ENCODE measurements at places on chromosomes 13 and 19.

DNA sequence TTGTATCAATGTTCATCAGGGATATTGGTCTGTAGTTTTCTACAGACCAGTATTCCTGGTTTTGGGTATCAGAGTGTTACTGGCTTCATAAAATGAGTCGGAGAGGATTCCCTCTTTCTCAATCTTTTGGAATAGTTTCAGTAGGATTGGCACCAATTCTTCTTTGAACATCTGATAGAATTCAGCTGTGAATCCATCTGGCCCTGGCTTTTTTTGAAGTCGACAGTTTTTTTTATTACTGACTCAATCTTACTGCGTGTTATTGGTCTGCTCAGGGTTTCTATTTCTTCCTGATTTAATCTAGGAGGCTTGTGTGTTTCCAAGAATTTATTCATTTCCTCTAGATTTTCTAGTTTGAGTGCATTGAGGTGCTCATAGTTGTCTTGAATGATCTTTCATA is 11.4 kb downstream of the TEX26 start:
- no peak for DNase-seq

DNA sequence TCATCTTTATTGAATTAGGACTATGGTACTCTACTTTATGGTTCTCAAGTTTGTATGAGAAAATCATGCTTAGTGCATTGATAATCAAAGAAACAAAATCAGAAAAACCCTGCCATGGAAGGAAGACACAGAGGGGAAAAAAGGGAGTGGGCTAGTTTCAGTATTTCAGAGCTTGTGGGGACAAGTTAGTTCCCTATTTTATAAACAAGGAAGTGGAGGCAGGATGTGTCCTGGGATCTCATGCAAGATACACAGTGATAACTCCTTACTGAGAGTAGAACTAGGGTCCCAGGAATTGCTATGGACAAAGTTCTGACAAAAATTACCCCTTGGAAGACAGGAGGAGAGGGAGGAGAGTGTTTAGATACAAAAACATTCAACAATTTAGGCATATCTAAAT is 1277.3 kb downstream of the UQCRFS1 start:
- no peak for DNase-seq

- no peak for DNase-seq
These were observed 9.9 kb downstream of the PLEKHF1 start for GRCh38 chr19:29675120-29675649.

DNA sequence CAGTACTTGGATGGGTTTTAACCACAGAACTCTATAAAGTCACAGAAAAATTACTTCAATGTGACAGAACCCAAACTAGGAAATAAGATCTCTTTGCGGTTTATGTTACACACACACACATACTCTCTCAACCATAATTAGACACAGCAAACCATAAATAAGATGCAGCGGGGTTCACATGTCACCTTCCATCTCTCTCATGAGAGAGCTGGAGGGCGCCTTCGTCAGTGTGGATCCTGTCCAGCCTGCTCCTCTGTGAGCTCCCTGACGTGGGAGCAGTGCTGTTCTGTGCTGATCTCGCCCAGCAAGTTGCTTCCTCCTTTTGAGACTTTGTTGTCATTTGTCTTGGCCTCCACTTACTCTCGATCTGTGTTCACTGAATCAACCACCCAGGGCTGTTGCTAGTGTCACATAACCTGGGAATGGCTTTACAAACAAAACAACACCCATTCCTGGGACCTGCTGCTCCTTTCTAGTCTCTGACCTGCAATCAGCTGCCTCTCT is 204.9 kb upstream of the KL start:
- DNase-seq: no peak

DNA sequence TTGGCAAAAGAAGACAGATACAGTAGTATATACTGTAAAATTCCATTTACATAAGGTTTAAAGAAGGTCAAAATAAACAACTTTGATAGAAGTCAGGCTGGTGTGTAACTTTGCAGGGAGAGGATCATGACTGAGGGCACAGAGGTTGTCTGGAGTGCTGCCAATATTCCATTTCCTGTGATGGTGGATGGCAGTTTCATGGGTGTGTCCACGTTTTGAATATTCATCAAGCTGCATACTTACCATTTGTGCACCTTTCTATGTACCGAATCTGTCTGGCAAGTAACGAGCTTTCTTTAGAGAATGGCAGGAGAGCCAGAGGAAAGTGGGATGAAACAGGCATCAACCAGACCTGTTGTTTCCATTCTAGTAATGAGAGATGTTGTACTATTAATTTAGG is 420.5 kb upstream of the HTR2A start:
- no peak for DNase-seq

- peak; percentile 19 for DNase-seq
These were observed 60.6 kb downstream of the NDFIP2 start for GRCh38 chr13:79541426-79542049.

DNA sequence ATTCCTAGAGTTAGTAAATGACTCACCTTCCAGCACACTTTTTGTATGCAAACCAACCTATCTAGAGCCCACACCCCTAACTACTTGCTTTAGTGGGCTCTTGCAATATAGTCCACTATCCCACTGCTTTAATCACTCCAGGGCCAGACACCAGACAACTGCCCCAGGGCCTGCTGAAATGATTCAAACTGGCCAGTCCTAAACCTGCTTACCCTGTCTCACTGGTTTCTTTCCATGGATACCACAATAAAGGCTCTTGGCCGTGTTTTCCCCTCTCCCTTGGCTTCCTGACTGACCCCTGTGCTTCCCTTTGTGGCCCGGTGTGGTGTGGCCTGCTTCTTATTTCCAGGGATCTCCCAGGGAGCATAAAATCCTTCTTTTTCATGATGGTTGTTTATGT is 14.6 kb downstream of the HS6ST3 start:
- DNase-seq: no peak

GRCh38 chr13:99655351-99656091 is 154.2 kb downstream of the TM9SF2 start:
- DNase-seq: no peak

GRCh38 chr19:32864318-32865007 is 5.1 kb downstream of the SLC7A9 start:
- no peak for DNase-seq

- DNase-seq: no peak
These were observed 146.7 kb downstream of the SLITRK6 start for GRCh38 chr13:85652491-85652890.

DNA sequence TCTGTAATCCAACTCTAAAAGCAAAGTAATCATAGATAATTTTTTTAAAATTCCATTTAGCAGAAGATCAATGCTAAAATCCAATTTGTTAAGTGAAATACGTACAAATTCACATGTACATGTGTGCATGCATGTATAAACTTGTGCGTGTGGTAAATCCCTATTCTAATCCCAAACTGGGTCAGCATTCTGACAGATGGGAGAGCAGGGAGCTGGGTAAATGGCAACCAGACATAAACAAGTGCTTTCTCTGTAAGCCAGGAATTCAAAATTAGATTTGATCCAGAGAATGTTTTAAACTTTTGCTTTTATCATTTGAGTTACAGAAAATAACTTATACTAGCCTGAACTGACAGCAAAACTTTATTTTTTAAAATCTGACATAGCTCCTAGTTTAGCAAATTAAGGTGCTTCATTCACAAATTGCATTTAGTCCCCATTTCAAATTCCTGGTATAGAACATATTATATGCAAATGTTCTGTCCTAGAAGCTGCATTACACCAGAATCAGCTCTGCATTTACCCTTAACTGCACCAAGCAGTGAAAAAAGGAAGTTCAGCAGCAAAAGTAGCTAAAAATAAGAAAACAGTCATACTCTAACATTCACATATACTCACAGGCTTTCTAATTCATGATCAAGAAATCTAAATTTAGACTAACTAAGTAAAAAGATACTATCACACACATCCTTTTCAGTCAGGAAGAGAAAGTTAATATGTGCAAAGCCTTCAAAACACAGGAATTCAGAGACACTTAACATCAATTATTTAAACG is 32.6 kb downstream of the UBL3 start:
- no peak for DNase-seq

DNA sequence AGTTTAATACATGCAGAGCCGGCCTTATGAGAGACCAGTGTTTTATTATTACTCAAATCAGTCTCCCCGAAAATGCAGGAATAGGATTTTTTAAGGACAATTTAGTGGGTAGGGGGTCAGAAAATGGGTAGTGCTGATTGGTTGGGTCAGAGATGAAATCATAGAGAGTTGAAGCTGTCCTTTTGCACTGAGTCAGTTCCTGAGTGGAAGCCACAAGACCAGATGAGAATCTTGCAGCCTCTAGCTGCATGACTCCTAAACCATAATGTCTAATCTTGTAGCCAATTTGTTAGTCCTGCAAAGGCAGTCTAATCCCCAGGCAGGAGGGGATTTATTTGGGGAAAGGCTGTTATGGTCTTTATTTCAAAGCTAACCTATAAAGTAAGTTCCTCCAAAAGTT is 1163.9 kb downstream of the DIAPH3 start:
- DNase-seq: no peak

GRCh38 chr19:2034729-2035589 is 16.1 kb downstream of the MKNK2 start:
- DNase-seq: no peak

- DNase-seq: no peak
These were observed 2662.4 kb upstream of the PCDH20 start for GRCh38 chr13:64078025-64078424.

- no peak for DNase-seq
These were observed 823 bp downstream of the TTYH1 start for GRCh38 chr19:54415901-54416673.

DNA sequence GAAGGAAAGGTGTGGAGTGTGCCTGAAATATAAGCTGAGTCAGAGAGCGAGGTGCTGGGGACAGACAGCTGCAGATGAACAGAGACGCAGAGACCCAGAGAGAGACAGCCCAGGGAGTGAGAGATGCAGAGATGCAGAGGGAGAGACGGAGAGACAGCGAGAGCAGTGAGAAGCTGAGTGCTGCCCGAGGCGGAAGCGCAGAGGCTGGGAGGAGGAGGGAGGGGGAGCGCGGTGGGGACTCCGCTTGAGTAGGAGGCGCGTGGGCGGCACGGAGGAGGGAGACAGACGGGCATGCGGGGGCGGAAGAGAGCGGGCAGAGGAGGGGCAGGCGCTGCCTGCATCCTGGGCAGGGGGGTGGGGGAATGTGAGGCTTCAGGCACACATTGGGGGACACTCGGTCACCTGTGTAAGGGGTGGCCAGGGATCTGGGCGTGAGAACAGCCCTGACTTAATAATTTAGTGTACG is 25.7 kb downstream of the SLC8A2 start:
- peak; percentile 33 for DNase-seq

GRCh38 chr19:5644037-5644436 is 21.2 kb downstream of the SAFB start:
- DNase-seq: no peak

DNA sequence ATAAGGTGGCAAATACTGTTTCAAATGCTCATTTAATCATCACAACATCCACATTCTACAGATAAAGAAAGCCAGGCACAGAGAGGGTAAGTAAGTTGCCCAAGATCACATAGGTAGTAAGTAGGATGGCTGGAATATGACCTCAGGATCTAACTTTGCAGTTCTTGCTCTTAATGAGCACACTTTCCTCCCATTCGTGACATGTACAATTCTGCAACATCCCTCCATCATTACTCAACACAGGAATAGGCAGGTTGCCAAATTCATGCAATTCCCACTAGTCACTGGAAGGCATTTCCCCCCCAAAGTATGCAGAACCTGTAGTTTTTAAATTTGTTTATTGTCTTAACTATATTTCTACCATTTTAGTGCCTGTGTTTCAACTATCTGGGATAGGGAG is 109.2 kb downstream of the OLFM4 start:
- DNase-seq: no peak

- DNase-seq: peak; percentile 86
These were observed 94.1 kb downstream of the STK24 start for GRCh38 chr13:98482476-98483444.

DNA sequence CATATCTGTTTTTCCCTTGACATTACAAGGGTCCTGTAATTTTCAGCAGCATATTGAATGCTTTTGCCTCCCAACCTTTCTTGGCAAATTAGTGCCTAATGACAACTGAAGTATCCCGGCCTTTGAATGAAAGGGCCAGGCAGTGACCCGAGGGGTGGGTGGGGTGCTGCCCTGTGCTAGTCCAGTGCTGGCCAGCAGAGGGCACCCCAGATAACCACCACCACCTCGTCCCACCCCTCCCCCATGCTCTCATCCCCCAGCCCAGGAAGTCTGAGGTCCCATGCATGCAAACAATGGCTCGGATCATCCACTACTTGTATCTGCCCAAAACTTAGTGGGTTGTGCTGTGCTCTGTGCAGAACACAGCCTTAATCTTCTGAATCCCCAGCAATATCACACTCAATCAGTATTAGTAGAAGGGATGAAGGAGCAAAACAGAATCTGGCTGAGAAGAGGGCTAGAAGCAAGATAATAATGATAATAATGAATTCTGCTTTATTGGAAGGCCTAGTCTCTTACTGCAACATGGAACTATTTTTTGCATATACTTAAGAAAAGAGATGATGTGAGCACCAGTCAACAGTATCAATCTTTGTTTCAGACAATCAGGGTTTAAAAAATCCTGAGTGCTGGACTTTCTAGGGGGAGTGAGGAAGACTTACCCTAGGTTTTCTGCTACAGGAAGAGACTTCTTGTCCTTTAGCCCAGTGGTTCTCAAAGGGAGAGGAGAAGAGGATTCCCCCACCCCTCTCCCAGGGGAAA is 3.8 kb downstream of the ATP12A start:
- peak; percentile 5 for DNase-seq

GRCh38 chr13:40592035-40592434 is 74.4 kb downstream of the FOXO1 start:
- DNase-seq: no peak

DNA sequence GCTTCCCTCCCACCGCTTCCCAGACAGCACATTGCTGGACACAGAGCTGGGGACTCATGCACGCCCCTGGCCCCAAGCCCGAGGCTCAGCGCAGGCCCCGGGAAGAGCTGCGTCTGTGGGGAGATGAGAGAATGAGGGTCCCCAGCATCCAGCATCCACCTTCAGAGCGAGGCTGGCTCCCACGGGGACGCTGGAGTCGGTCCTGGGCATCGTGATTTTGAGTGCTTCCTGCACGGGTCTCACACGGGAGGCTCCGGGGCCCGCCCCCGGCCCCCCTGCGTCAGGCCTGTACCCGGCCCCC is 4.7 kb downstream of the NCLN start:
- DNase-seq: no peak

Data from DMS79 treated with DMSO at 0.1 percent for 48 hours (cell line).